CD4-positive, alpha-beta T cell treated with Interleukin-21 for 1 hour (primary cell): ENCODE measurements at places on chromosomes 7 and 10.
A peak's percentile ranks its signal among the peaks of the same experiment; 100 is the strongest.

- DNase-seq, result no peak
Observed at GRCh38 chr7:102039706-102040105, 222.3 kb downstream of the CUX1 start.

GRCh38 chr7:128755819-128756476 is 16.8 kb downstream of the CALU start:
- no peak for DNase-seq

GRCh38 chr7:77759294-77759889 is 38.8 kb downstream of the TMEM60 start:
- DNase-seq, result peak; percentile 83

DNA sequence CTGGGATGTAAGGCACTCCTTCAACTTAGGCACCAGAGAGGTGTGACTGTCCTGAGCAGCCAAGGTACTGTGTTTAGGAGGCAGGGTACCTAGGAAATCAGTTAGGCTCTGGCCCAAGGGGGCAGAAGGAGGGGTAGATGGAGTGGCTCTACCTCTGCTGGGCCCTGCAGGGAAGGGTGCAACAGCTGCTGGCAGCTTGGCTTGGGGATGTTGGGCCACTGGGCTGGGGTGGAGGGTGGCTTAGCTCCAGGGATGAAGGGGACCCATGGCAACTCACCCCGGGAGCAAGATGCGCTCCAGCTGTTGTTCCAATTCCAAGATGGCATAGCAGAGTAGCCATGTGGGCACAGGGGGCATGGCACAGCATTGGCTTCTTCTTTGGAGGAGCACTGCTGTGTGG is 42.1 kb downstream of the NEURL1 start:
- no peak for DNase-seq

GRCh38 chr10:9535744-9536143 is 1481.3 kb downstream of the GATA3 start:
- DNase-seq, result no peak

DNA sequence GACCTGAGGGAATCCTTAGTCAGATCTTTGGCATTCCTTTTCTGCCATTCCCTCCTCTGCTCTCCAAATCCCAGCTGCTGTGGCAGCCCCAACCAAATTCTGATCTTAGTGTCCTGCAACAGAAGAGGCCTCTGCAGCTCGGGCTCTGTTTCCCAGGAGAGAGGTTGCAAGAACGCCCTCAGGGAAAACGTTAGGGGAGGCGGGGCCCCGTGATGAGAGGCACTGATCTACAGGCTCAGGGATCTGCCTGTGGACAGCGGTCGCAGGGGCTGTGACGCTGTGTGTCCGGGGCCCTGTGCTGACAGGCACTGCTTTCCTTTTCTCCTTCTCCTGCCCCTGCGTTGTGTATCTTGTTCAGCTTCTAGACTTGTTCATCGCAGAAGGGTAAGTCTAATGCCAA is 57.3 kb upstream of the DPYSL4 start:
- DNase-seq, result no peak

DNA sequence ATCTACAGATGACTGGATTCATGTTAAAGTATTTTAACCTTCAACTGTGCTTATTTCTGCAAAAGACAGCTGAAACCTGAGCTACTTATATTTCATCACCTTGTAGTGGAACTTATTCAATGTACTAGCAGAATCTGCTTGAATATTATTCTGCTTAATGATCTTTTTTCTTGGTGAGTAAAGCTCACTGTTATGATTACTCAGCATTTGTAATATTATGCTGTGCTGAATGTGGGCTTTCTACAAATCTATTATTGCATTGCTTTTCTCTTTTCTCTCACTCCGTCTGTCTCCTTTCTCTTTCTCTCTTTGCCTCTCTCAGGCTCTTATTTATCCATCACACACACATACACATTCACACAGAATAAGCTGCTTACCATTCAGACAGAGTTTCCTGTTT is 98.7 kb upstream of the TMEM196 start:
- no peak for DNase-seq
